ENCODE measurements at places on chromosomes 16 and 17.

DNA sequence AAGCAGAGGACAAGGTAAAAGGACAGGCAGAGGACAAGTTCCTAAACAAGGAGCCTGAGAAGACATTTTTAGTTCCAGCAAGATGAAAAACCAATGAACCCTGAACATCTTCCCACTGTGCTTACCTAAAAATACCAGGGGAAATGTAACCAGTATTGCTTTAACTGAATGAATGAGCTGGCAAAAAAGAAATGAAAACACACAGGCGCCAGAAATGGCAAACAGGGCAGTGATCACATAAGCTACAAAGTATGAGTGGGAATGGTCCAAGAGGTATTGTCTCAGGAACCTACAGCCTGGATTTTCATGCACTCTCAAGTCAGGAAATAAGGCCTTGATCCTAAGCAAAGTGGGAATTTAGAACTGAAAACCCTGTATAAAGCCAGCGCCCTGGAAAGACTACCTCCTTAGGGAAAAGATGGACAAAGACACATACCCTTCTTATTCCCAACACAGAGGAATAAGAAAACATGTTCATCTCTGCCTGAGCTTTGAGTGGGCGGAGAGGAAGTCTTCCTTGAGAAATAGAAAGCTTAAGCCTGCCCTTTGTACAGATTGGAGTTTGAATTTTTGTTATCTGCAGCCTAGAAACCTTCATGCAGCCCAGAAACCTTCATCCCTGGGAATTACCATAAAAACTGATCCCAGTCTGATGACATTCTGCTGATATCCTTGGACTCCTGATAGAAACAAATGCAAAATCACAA lies 2.1 kb downstream of the CMTM2 start:
- DNase-seq, result no peak

- peak; percentile 43 for DNase-seq
Observed at GRCh38 chr16:588639-588888, 1.3 kb upstream of the RAB40C start.

DNA sequence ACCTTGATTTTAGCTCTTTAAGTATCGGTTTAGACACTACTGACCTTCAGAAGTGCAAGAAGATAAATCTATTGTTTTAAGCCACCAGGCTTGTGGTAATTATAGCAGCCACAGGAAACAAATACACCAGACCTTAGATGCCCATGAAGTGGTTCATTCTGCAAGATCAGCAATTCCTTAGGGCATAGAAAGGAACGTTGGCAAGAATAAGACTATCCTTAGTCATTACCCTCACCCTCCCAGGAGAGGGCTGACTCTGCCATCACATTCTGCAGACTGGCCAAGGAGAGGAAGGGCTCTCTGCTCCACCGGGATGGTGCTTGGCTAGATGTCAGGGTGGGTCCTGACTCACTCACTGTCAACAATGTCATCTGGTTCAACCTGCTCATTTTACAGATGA lies 14.1 kb upstream of the NDEL1 start:
- no peak for DNase-seq

GRCh38 chr16:75572864-75573542 lies 6.8 kb downstream of the GABARAPL2 start:
- DNase-seq, result no peak

DNA sequence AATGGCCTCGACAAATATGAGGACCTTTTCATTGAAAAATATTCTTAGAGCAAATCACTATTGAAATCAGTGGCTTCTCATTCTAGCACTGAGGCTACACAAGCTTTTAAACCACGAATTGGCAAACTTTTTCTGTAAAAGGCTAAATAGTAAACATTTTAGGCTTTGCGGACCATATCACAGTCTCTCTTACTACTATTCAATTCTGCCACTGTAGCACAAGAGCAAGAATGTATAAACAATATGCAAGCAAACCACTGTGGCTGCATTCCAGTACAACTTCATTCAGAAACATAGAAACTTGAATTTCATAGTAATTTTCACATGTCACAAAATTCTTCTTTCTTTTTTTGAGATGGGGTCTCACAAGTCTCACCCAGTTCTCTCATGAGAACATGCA lies 49.1 kb downstream of the PHLPP2 start:
- no peak for DNase-seq

GRCh38 chr17:75733471-75733870 lies 12.2 kb downstream of the ITGB4 start:
- DNase-seq, result no peak

DNA sequence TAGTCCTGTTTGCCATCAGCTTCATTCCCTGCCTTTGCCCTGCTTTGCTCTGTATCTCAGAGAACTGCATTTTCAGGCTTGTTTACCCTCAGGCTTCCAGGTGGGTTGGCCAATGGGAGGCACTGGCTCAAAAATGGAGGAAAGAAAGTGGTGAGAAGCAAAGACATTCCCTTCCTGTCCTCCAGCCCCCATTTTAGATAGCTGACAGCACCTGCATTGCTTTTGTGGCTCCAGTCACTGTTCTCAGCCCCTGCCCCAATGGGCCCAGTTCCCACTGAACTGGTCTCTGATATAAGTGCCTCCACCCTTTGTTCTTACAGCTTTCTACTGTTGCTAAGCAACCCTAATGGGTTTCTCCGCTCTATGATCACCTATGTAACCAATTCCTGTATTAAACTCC lies 19.4 kb upstream of the SDK2 start:
- no peak for DNase-seq

GRCh38 chr17:70995997-70996396 lies 826.7 kb downstream of the KCNJ2 start:
- no peak for DNase-seq

DNA sequence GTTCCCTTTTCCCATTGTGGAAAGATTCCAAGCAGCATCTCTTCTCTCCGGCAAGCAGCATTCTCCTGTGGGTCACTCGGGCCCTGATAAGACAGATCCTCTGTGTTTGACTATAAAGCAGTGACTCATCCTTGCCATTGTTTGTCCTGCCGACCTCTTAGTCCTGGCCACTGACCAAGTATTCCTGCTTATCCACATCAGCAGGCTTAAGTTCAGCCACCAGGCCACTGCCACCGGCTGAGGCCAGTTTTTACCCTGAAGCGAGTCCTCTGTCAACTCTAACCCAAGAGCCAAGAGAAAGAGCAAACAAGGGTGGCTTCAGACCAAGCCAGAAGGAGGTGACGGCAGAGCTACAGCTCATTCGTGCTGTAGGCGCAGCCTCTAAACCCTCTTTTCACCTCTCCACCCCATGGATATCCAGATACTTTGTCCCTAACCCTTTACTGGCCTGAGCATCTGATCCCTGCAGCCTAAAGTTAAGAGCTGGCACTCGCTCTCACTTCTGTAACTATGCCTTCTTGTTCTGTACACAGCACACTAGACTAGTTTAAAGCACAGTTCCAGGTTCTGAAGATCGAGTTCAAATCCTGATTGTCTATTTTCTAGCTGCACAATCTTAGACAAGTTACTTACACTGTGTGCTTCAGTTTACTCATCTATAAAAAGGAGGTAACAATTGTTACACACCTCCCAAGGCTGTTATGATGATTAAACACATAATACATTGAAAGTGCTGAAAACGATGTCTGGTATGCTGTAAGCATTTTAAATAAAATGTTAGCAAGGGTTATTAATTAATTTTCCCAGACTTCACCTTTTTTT lies 31.0 kb downstream of the SOX9 start:
- DNase-seq, result no peak

DNA sequence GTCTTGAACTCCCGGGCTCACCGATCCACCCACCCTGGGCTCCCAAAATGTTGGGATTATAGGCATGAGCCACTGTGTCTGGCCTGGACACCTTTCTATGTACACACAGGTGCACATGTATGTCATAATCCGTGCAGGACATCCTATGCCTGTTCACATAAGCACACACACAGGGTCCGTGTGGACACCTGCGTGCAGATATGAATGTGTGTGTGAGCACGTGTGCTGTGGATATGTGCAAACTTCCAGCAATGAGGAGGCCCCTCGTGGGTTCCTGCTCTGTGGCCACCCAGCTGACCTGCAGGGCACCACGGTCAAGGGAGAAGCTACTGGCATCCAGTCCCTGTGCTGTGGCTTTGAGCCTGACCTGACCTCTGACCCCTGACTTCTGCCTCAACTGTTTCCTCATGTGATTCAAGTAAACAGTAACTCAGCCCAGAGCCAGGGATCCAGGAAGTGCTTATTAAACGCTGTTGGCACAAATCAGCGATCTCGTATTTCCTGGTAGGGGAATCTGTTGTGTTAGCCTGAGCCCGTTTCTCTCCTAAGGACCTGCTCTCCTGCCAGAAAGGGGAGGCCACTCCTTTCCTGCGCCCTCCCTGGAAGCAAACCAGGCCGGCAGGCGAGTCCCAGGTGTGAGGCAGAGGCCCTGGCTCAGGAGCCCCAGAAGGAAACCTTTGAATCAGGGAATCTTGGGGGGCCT lies 6.5 kb downstream of the CPNE7 start:
- no peak for DNase-seq

DNA sequence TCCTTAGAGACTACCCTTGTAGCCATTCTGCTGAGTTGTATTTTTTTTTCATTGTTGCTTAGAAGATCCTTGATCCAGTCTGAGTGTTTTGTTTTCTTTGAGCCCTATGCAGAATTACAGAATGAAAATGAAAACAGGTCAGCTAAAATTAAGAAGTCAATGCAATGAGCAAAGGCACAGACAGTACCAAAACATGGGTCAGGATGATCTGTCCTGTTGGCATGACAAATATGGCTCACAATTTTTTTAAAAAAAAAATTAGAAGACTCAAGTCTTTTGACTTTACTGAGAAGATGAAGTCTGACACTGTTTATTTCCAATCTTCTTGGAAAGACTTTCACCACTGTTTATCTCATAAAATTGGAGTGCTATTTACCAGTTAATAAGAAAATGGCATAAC lies 32.4 kb downstream of the KCNJ16 start:
- DNase-seq, result no peak

DNA sequence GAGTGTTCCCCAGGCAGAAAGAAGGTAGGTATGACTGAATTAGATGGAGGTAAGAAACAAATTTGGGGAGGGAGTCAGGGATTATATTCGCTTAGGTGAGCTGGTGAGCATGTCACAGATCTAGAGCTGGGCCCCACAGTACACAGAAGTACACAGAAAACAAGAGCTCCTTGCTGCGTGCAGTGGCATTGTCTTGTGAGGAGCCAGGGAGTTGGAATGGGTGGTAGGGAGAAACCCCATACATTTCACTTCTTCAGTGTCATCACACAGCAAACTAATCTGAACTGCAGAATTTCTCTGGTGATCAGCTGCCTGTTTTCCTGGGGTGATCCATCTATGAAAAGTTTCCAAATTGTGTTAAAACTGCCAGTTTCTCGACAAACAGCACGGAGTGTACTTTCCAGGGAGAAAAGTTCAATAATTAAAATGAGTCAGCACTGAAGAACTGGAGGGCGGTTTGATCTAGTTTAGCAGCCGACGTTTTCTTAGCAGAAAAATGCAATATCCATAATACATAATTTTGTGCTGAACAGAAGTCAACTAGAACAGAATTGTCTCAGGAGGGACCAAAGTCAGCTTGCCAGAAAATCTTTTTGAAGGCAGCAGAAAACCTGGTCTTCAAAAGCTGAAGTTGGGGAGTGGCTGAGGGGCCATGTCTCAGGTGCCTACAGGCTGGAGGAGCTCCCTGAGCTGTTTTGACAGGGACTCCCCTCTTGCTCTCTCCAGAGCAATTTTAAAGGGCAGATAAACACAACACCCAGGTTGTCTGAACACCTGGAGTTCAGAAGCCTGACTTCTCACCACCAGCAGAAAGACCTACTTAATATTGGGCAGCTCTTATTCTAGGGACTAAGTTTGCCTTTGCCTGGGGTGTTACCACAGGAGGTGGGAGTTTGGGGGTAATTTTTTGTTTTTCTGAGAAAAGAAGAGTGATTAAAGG lies 448.6 kb downstream of the CA10 start:
- no peak for DNase-seq
